Stimulated activated CD4-positive, alpha-beta T cell treated with anti-CD3 and anti-CD28 coated beads, Interleukin-2, amount 100 ng/mL, for 48 hours (primary cell): ENCODE measurements at places on chromosomes 7 and 10.

- DNase-seq = no peak
Observed at GRCh38 chr10:3901370-3901769, 116.4 kb upstream of the KLF6 start.

DNA sequence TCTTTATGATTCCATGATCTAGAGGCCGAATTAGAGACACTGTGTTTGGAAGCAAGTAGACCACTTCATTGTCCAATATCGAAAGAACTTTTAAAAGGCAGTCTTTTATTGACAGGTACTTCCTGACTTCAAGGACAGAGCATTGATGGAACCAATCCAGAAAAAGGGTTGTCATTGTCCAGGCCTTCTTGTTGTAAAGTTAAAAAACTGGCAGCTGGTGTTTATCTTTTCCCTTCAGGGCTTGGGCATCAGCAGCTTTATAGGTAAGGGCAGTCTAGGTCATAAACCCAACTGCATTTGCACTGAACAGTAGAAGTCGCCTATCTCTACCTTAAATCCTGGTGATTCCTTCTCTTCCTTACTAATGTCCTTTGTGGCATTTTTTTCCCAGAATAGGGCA lies 95.6 kb downstream of the ST7 start:
- DNase-seq = no peak

DNA sequence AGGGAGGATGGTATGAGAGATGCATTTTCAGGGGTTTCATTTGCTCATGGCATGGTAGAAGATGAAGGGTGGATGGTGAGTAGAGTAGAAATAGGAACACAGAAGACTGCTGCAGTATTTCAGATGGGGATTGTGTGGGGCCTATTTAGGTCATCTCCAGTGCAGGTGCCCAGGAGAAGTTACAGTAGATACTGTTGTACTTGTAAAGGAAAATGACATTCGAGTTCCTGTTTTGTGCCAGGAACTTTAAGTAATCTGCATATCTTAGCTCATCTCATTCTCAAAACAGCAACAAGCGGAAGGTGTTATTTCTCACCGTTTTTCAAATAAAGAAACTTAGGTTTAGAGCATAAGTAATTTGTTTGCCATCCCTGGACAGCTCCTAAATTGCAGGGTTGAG lies 156.2 kb downstream of the AUTS2 start:
- no peak for DNase-seq

DNA sequence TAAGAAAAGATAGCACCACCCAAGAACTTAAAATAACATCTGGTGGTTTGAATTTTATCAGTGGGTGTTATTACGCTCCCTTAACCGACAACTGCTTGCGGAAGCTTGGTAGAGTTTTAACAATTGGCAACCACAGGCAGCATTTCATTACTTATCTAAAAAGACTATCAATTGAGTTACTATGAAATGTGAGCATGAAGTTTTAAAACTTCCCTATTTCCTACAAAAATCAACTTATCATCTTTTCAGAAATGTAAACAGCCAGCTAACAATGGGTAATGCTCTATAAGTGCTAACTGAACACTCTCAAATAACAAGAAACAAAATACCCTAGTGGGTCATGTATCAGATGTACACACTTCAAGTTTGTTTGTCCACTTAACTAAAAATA lies 68.8 kb downstream of the OSBPL3 start:
- no peak for DNase-seq

DNA sequence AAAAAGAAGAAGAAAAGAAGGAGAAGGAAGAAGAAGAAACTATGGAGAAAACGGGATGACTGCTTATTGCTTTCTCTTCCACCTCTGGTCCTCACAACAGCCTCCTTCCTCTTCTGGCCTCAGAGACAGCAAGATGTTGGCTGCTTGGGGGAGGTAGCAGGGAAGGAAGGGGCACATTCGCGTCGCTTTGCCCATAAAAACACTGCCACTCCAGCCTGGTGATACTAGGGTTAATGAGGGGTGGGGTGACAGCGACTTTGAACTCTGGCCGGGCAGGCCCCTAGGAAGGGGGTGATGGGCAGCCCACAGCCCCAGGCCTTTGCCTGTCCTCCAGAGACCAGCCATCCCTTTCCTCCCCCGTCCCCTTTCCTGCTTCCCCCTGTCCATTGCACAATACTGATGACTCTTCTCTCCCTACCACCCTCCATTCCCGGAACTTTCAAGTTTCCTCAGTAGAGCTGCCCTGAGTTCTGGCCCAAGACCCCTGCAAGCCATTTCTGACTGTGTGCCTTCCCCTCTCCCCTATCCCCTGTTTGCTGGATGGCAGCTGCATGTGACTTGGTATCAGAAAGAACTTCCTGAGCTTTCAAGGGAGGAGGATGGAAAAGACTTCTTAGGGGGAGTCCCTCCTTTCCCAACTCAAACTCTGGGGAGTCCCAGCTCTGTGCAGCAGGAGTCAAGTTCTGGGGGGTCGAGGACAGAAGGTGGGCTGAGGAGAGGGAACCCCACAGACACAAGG lies 2.2 kb upstream of the CUEDC2 start:
- DNase-seq = no peak
